Left ventricle myocardium superior (tissue), 1 donor: ENCODE measurements at places on chromosomes 2 and 18. TPM values are rescaled to one million over a fixed set of nuclear protein-coding genes. Genes with fewer than 3 reads are reported as not detected.

Gene NTSR2
- not detected for total RNA-seq

Gene CFC1
- total RNA-seq: not detected

Gene FBXO15
- total RNA-seq: not detected

Gene FAHD2B
- 34.2 TPM for total RNA-seq

Gene INHBB
- total RNA-seq: 2.8 TPM

Gene WDR35
- total RNA-seq: 5.1 TPM

- no peak for DNase-seq
These were observed 1219.8 kb upstream of the ZEB2 start for GRCh38 chr2:145739681-145740080.

DNA sequence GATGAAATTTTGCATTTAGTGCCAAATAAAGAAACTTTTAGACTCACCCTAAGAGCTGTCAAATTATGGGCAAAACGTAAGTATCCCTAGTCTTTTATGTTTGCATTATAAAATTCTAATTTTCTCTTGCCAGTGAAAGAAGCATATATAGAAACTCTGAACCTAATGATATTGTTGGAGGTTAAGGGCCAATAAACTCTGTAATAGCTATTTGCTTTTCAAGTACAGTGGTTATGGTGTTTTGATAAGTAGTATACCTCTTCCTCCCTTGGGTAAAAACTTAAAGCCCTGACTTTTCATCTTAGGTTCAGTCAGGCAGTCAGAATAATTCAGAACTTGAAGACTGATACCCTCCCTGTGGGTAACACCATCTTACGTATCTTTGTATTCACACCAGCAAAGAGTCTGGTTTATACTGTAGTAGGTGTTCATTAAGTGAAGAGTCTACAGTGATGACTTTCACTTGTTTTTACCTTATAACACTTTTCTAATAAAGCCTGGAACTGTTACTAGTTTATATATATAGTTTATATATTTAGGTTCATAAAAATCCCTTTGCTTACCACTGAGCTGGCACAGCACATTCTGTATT is 19.1 kb downstream of the PAPOLG start:
- DNase-seq: no peak

DNA sequence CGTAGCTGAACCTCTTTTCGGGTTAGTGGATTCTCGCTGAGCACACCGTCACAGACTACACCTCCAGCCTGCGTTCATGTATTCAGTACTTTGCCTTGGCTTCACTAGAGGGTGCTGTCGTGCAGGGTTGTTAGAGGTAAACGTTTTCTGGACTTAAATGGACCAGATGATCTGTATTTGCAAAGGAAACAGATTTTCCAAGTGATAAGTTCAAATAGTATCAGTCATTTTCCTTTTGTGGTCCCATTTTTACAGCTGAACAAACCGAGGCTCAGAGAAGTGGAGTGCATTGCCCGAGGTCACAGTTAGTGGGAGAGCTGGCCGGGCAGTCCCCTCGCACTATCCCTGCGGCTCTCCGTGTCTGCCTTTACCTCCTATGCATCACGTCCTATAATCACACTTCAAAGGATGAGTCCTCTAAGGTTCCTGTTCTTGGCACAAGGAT is 125.9 kb downstream of the MAP4K4 start:
- peak; percentile 35 for DNase-seq

GRCh38 chr2:240351826-240352426 is 83.5 kb upstream of the GPC1 start:
- peak; percentile 28 for DNase-seq

GRCh38 chr2:238006510-238006909 is 39.7 kb downstream of the UBE2F start:
- DNase-seq: no peak

DNA sequence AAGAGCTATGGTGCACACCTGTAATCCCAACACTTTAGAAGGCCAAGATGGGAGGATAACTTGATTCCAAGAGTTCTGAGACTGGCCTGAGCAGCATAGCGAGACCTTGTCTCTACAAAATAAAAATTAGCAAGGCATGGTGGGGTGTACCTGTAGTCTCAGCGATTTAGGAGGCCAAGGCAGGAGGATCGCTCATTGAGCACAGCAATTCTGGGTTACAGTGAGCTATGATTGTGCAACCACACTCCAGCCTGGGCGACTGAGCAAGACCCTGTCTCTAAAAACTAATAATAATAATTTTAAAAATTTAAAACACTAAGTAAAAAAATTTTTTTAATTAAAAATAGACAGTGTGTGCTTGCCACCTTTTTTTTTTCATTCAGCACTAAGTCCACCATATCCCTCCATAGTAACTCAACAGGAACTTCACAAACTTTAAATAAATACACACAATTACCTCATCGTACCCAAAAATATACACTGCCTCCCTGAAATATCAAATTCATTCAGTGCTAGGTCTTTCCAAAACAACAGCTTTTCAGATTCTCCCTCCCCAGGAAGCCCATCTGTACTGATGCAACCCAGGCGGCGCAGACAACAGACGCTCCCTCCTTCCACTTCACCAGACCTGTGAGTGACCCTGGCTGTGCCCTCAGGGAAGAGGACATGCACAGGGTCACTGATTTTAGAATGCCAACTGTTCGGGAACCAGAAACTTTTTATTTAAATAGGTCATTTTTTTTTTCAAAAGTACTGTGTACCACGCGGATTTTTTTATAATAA is 29.6 kb downstream of the FAM168B start:
- DNase-seq: no peak

GRCh38 chr2:118607641-118608040 is 239.8 kb downstream of the EN1 start:
- no peak for DNase-seq

DNA sequence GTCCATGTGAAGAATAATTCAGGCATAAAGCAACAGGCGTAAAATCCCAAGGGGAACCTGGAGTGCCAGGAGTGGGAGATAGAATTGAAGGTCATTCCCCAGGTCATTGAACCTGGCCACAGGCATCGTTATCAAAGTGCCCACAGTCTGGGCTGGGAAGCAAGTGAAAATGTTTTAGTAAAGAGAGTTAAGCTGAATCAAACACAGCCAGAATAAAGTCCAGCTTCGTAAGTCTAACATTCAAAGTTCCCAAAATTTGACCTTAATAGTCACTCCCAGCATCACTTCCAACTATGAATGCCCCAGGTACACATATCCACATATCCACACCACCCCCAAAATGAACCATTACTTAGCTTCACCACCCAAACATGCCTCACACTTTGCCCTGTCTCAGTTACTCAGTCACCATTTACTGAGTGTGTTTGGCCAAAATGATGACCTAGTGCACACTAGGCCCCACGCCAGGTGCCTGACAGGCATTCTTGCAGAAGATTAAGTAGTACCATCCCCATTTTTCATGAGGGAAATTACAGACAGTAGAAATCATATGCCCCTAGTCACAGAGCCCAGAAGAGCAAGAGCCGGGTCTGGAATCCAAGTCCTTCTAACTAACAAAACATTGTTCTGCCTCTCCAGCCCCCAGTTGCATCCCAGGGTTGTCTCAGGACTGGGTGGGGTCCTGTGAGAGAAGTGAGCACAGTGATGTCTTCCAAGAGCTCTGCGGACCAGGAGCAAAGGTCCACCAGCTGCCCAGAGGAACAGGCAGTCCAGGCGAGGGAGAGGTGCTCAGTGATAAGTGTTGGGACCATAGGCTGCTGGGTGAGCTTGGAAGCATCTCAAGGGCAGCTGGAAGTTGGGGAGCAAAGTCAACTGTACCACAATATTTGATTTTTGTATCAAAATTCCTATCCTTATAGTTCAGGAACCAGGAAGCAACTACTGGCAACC is 65.2 kb upstream of the MYCN start:
- DNase-seq: no peak

DNA sequence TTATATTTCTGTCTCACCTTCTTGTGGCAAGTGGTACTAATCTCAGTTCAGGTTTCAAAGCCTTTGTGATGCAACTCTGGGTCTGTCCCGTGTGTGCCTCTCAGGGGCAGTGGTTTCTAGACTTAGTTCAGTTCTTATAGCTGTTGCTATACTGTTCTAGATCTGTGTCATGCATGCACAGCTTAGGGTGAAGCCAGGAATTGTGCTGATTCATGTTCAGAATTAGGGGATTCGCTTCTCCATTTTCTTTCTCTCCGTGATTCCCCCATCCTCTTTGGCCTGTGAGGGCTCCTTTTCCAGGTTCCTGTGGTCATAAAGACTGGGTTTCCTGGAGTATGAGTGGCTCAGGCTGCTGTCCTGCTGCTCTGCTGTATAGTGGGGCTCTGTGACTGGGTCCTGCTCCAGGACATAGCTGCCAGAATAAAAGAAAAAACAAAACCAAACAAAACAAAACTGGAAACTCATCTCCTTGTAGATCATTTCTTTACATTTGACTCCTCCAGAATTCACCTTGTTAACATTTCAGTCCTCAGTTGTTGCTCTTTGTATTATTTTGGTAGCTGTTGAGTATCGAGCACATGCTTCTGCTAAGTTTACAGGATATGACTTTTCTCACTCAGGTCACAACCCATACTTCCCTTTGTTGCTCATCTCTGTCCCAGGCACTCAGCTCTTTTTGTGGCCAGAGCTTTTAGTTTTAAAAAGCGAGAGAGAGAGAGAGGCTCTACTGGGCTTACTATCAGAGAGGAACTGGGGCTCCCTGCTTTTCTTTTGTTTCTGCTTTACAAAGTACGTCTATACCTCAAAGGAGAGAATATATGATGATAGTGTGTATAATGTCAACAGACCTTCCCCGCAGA is 34.2 kb downstream of the CERS6 start:
- no peak for DNase-seq

- DNase-seq: no peak
These were observed 3.6 kb upstream of the CWC22 start for GRCh38 chr2:180010701-180011100.

DNA sequence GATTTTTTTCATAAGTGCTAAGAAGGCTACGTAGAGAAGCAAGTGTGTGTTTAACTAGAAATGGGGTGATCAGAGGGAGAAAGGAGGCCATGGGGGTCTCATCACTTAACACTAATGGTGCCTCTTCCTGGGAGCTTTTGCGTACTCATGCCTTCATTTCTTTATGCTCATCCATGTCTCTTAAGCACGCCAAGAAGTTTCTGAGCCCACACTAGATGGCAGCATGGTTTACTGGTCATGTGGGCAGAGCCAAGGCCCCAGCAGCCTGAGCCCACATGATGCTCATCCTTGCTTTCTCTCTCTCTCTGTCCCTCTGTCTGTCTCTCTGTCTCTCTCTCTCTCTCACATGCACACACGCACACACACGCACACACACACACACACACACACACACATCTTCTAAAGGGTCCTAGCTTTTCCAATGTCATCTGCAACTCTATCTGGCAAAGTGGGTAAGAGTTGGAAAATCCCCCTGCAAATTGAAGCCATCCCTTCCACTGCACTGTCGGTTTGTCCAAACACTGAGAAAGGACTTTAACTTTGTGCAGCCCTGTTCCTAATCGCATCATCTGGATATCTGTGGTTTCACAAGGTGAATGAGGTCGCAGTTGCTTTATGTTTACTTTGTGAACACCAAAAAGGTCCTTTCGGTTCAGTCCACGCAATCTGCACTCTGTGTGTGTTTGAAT is 137.1 kb upstream of the CCDC68 start:
- peak; percentile 47 for DNase-seq

GRCh38 chr2:24315669-24316068 is 44.7 kb downstream of the ITSN2 start:
- DNase-seq: no peak

GRCh38 chr2:132669908-132670495 is at the start of gene LYPD1:
Gene LYPD1, minus strand, starts transcription at chr2:132670205. Its CDS starts 273 bp downstream, at chr2:132669932.
- peak; percentile 33 for DNase-seq

DNA sequence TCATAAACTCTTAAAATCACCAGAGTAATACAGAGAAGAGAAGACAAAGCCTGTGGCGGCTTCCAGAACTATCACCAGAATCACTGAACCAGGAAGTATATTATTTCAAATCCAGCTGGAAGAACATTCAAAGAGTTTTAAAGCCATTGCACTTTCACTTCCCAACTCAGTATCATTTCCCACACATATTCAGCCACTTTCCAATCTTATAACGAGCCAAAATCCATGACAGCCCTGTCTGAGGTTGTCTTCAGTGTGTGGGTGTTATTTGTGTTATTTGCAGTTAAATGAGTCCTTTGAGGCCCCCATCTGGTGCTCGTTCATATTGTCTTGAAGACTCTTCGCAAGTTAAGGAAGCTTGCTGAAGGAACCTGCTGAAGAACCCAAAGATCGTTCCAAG is 559.9 kb downstream of the TSN start:
- DNase-seq: no peak

- no peak for DNase-seq
These were observed 226.7 kb downstream of the GULP1 start for GRCh38 chr2:188518381-188518780.
